ENCODE measurements at places on chromosomes 16 and 17. TPM values are rescaled to one million over a fixed set of nuclear protein-coding genes. Genes with fewer than 3 reads are reported as not detected.

- H3K4me1 ChIP-seq = no peaks in the 10 kb centered on the region
- H3K27me3 ChIP-seq = no peaks in the 10 kb centered on the region
- H3K4me3 ChIP-seq = no peak overlapping the region
- no peak for DNase-seq
- H3K36me3 ChIP-seq = no peaks in the 10 kb centered on the region
Measured at GRCh38 chr16:30837904-30838303, 50.9 kb upstream of the ZNF629 start.

- no peak overlapping the region for H3K27ac ChIP-seq
- H3K27me3 ChIP-seq = peaks cover 34% of the 10 kb centered on the region
- no peak overlapping the region for H3K4me3 ChIP-seq
- H3K36me3 ChIP-seq = no peaks in the 10 kb centered on the region
- peaks cover 16% of the 10 kb centered on the region for H3K4me1 ChIP-seq
Measured at GRCh38 chr16:84032458-84033178, 10.0 kb downstream of the SLC38A8 start.

DNA sequence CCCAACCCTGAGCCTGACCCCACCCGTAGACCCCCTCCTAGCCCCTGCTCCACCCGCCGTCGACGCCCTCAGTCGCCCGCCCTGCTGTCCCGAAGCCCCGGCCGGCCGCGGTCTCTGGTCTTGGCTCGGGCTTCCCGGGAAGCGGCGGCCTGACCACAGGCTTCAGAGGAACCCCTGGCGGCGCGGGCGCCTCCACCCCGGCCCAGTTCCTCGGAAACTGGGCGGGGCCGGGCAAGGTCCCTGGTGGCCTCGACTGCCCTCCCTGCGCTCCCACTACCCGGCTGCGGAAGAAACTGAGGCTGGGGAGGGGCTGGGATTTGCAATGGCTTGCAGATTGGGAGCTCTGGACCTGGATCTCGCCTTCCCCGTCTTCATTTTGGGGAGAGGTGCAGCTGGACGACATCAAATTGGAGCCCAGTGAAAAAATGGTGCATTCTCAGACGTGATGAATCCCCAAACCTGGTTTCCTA, 692 bp upstream of the SOCS1 start:
- peak overlapping the region; percentile 98 for H3K4me3 ChIP-seq
- H3K27me3 ChIP-seq = peaks cover 5% of the 10 kb centered on the region
- H3K4me1 ChIP-seq = peaks cover 63% of the 10 kb centered on the region
- H3K27ac ChIP-seq = peak overlapping the region; percentile 98

DNA sequence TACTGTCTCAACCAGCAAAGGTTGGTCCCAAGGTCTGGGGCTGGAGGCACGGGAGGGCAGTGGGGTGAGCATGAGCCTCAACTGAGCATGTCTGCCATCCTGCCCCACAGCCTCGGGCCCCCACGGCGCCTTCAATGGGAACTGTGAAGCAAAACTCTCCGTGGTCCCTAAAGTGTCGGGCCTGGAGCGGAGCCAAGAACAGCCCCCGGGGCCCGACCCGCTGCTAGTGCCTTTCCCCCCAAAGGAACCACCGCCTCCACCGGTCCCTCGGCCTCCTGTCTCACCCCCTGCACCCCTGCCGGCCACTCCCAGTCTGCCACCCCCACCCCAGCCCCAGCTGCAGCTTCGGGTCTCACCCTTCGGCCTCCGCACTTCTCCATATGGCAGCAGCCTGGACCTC, 4.2 kb downstream of the FBRS start:
- H3K4me1 ChIP-seq = peaks cover 39% of the 10 kb centered on the region
- no peak for DNase-seq
- peak overlapping the region; percentile 92 for H3K27ac ChIP-seq
- H3K27me3 ChIP-seq = no peaks in the 10 kb centered on the region
- peak overlapping the region; percentile 96 for H3K4me3 ChIP-seq

DNA sequence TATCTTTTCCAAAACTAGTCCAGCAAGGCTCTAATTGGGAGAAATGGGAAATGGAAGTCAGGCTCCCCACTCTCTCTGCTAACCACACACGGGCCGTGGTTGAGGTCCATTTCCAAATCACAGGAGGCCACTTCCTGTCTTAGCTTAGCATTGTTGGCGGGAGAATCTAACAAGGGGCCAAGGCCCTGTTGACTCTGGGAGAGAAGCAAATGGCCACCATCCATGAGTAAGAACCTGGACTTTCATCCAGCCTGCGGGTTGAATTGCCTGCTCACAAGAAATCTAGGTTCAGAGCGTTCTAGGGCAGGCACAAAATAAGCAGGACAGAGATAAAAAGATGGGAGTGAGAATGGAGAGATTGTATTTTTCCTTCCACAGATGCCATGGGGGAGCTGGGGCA, 5.7 kb downstream of the FAM20A start:
- H3K36me3 ChIP-seq = no peaks in the 10 kb centered on the region
- peaks cover 9% of the 10 kb centered on the region for H3K4me1 ChIP-seq
- no peak overlapping the region for H3K27ac ChIP-seq
- peaks cover 78% of the 10 kb centered on the region for H3K27me3 ChIP-seq
- DNase-seq = no peak

DNA sequence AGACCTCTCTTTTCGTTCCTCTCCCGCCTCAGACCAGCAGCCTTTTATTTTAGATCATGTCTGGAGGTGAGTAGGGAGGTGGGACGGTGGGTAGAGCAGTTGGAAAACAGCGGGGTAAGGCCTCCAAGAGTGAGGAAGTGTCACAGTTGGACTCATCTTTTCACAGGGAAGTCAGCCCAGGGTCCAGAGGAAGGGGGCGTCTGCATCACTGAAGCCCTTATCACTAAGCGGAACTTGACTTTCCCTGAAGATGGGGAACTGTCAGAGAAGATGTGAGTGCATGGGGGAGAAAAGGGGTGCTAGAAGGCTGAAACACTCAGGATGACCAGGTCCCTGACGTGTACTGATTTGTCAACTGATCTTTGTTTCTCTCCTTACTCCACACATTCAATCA, 461 bp downstream of the LRRC46 start:
- no peak overlapping the region for H3K27ac ChIP-seq
- no peaks in the 10 kb centered on the region for H3K27me3 ChIP-seq
- peaks cover 63% of the 10 kb centered on the region for H3K4me1 ChIP-seq
- DNase-seq = no peak

GRCh38 chr17:74471341-74471740, 4.9 kb downstream of the CD300A start:
- no peaks in the 10 kb centered on the region for H3K27me3 ChIP-seq

GRCh38 chr17:39517224-39517623, 55.9 kb downstream of the CDK12 start:
- H3K27me3 ChIP-seq = no peaks in the 10 kb centered on the region
- H3K4me3 ChIP-seq = no peak overlapping the region
- H3K27ac ChIP-seq = no peak overlapping the region
- peaks cover 3% of the 10 kb centered on the region for H3K4me1 ChIP-seq
- peaks cover 27% of the 10 kb centered on the region for H3K36me3 ChIP-seq
- no peak for DNase-seq

GRCh38 chr17:8924595-8924994, 40.9 kb downstream of the PIK3R5 start:
- H3K27me3 ChIP-seq = no peaks in the 10 kb centered on the region
- H3K36me3 ChIP-seq = peaks cover 21% of the 10 kb centered on the region
- peaks cover 28% of the 10 kb centered on the region for H3K4me1 ChIP-seq
- H3K4me3 ChIP-seq = no peak overlapping the region

- H3K4me1 ChIP-seq = no peaks in the 10 kb centered on the region
- no peak for DNase-seq
- no peaks in the 10 kb centered on the region for H3K36me3 ChIP-seq
- no peak overlapping the region for H3K27ac ChIP-seq
- no peak overlapping the region for H3K4me3 ChIP-seq
Measured at GRCh38 chr17:313231-313630, 39.4 kb downstream of the RPH3AL start.

DNA sequence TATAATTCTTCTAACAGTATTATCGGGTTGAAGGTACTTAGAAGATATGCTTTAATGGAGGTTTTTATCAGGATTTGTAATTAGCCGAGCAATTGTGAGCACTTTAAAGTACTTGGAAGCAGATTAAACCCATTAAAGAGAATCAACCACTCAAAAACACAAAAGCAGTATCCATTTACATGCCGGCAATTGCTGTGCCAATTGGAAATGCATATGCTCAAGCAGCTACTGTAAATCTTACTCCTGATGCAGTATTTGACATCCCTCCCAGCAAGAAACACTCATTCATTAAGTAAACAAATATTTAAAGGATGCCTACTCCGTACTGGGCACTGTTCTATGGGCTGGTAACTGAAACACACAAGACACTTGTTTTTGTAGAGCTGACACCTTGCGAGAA, 11.4 kb upstream of the CCL1 start:
- H3K27ac ChIP-seq = no peak overlapping the region
- DNase-seq = no peak
- H3K27me3 ChIP-seq = peaks cover 33% of the 10 kb centered on the region
- H3K4me1 ChIP-seq = peaks cover 52% of the 10 kb centered on the region

CSH2 gene
- total RNA-seq = not detected

HCRT gene
- total RNA-seq = not detected

GRAP gene
- 15.9 TPM for total RNA-seq

TXNDC11 gene
- 34.7 TPM for total RNA-seq
